Fibroblast of the aortic adventitia (primary cell): ENCODE measurements at places on chromosomes 12 and 14.

DNA sequence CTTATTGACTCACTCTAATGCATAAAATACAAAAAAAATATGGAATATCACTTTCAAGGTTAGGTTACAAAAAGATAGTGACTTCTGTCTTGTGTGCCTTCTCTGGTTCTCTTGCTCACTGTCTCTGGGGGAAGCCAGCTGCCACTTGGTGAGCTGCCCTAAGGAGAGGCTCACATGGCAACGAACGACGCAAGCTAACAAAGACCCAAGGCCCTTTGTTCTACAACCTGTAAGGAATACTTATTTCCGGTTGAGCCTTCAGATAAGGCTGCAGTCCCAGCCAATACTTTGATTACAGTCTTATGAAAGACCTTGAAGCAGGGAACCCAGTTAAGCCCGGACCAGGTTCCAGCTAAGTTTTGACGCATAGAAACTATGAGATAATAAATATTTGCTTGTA is 242.4 kb upstream of the TBX3 start:
- DNase-seq: no peak

- peak; percentile 96 for DNase-seq
Measured at GRCh38 chr14:91510171-91511042, at the start of gene PPP4R3A. Gene PPP4R3A, minus strand, starts transcription at chr14:91510310. Its CDS starts 663 bp downstream, at chr14:91509647.

DNA sequence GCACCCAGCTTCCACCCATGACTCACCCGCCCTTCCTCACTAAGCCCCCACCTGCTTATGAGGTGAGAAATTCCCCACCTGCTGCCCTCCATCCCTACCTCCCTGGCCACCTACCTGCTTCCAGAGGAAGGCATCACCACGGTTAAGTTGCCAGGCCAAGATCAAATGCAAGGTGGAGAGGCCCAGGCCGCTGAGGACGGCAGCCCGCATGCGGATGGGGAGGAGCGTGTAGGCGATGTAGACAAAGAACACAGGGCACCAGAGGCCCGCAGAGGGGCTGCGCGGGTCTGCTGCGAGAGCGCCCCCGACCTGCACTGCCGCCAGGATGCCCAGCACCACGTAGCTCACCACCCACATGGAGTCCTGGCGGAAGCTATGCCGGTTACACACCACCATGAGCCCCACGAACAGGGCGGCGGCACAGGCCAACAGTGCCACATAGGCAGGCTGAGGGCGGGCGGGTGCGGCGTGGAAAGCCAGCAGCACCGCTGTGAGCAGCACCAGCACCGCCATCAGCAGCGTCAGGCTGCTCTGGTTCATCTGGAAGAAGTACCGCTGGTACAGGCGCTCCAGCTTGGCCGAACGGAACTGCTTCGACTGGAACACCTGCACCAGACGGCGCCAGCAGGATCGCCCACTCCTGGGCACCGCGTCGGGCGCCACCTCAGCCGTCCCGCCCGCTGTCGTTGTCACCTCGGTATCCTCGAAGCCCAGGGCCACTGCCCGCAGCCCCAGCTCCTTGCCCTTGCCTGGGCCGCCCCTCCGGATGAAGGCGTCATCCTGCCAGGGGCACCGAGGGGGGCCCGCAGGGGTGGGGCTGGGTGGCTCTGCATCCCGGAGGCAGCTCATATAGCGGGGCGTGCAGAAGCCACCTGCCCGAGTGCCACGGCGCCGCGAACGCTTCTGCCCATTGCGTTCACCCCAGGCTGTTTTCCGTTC is 6.2 kb downstream of the ADCY6 start:
- DNase-seq: no peak

GRCh38 chr14:31204593-31205534 is 2.7 kb downstream of the HECTD1 start:
- no peak for DNase-seq

DNA sequence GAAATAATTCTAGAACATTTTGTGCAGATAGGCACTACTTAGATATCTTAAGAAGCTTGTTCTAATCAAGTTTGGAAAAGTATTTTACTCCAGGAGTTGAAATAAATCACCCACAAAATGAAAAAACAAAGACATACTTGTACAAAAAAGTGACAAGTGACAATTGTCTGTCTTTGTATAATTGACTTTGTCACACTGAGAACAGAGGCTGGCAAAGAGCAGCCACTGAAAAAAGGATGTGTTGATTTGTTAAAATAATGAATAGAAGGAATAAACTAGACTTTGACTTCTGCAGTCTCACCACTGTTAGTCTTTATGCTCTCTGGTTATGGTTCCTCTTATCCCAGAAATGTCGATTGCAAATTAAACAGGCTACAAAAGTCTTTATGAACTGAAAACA is 77.6 kb downstream of the PTPRR start:
- DNase-seq: no peak

DNA sequence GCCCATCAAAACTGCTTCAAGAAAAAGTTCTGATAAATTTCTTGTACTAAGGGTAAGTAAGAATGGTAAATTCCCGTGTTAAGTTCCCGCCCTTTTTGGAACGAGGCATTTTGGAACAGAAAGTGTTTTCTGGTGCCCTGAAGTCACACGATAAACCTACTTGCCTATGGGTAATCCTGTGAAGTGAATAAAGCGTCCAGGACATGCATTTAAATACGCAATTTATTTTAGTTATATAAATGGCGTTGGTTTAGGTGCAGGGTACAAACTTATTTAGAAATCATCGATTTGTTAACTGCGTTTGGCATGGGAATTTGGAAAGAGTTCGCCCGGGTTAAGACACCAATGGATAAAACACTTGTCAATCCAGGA is 715 bp upstream of the RAP1B start:
- DNase-seq: peak; percentile 72

- DNase-seq: no peak
Measured at GRCh38 chr14:70514168-70515069, 20.4 kb downstream of the ADAM20 start.

- DNase-seq: peak; percentile 66
Measured at GRCh38 chr12:53049571-53050318, at the start of gene TNS2. Gene TNS2, plus strand, starts transcription at chr12:53050065. Its CDS starts 121 bp downstream, at chr12:53050186.

- DNase-seq: peak; percentile 2
Measured at GRCh38 chr14:47917344-47917954, 242.0 kb upstream of the MDGA2 start.

DNA sequence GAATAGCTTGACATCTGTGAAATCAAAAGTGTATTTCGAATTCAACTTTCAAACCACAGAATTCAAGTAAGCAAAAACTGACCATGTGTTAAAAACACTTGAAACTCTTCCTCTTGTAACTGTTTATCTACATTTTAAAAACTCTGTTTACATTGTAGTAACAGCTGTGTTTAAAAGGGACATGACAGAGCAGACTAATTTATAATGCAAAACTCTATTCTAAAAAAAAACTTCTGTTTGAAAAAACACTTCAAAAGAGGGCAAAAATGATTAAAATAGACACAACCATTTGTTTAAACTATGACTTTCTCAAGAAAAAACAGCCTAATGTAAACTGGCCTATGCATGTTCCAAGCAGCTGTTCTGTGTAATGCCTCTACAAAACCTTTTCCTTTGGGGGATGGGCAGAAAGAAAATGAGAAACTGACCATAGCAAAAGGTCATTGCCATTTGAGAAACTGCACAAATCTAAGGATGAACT is 149.1 kb upstream of the HMGA2 start:
- no peak for DNase-seq

- no peak for DNase-seq
Measured at GRCh38 chr12:1795221-1795784, 25.1 kb upstream of the LRTM2 start.

GRCh38 chr14:89137526-89138163 is 279.4 kb downstream of the FOXN3 start:
- DNase-seq: peak; percentile 95

DNA sequence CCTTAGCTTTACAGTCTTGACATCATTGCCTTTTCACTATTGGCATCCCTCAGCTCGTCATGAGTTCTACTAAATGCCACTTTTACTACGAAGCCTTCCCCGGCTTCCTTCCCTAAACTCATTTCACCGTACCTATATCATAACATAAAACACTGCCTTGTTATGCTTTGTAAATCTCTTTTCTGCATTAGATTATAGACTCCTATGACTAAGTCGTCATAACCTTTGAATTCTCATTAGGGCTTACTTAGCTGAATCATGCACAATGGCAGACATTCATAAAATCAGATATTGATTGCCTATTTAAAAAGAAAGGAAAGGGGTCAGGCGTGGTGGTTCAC is 21.0 kb downstream of the BTG1 start:
- no peak for DNase-seq

DNA sequence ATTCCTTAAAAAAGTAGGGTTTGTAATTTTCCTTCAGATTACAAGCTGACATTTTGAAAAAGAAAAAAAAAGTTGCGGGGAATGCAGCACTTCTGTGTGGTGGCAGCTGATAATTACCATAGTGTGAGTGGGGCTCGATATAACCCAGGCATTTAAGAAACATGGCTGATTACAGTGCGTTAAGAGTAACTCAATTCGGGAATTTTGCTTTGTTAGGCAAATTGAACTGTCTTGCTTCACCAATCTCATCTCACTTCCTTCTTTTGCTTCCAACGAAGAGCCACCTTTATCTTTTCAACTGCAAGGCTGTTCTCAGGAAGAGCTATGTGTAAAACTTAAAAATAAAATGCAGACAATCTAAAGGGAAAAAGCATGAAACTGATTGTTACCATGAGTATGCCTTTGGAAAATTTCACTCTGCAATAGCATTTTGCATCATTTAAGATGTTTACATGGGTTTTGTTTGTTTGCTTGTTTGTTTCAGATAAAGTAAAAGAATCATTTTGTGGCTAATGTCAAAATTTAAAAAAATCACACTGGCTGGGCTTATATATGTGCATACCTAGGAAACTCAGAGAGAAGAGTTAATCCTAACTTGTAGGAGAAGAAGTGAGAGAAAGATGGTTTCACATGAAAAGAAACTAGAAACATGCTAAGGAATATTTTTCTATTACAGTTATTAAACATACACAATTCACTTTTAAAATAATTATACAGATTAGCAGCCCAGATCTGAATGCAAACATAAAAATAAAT is 295.9 kb upstream of the ATP2B1 start:
- no peak for DNase-seq
